GM04504 (cell line): ENCODE measurements at places on chromosomes 11 and 22.

DNA sequence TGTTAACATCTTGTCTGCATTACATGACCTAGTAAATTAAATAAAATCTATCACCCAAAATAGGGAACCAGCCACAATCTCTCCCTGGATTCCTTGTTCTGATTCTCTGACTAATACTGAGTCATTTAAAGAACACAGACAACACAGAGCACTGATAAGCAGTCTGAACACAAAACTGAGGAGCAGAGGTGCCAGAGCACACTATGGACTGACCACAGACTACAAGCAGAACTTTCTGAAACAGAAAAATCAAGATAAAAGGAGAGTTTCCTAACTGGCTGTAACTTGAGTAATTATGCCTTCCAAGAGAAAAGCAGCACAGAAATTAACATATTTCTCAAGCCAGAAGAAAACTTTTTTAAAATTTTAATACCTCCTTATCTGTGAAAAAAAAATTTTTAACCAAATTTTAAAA lies 128.8 kb downstream of the SGSM3 start:
- DNase-seq: peak; percentile 92

- no peak for DNase-seq
Measured at GRCh38 chr11:117826832-117827231, 2.3 kb upstream of the FXYD2 start.

DNA sequence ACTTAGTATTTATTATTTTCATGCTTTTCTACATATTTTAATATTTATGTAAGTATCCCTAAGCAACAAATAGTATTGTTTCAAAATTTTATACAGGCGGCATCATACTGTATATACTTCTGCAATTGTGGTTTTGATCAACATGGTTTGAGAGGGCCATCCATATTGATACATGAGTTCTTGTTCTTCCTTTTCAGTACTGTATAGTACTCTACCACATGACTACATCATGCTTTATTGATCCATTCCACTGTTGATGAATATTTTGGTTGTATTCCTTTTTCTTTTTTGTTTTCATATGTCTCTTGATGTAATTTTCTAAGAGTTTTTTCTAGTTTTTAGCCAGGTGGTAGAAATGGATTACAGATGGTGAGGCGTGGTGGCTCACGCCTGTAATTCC lies 40.1 kb downstream of the SLC35F2 start:
- no peak for DNase-seq

- DNase-seq: no peak
Measured at GRCh38 chr11:17547051-17547577, at the start of gene OTOG. Gene OTOG (plus strand): TSS chr11:17547259. CDS start chr11:17547373, 114 bp downstream.

DNA sequence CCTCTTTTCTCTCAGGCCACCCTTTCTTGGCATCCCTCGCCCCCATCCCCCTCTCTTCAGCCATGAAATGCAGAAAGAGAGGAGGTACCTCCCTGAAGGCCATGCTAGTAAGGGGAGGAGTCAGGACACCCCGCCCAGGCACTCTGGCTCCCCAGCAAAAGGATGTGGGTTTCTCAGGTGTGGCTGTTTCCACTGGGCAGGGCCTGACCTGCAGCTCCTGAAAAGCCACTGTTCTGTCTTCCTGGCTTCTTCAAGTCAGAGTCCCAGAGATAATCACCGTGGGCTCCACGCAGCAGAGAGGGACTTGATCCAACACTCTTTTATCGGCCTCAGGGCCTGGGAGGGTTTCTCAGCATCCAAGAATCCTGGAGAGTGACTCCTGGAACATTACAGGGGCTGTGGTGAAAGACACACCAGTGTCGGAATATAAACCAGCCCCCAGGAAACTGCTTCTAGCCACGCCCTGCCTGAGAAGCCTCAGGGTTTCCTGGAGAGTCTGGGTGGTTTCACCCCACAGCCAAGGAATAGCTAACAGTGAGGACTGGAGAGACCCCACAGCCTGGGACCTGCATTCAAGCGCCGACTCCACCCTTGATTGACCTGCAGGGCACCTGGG lies 45.7 kb upstream of the TSPAN18 start:
- no peak for DNase-seq

GRCh38 chr22:48574776-48575617 lies 1252.7 kb downstream of the BRD1 start:
- DNase-seq: peak; percentile 28

- no peak for DNase-seq
Measured at GRCh38 chr22:46914916-46915894, 152.8 kb downstream of the TBC1D22A start.

GRCh38 chr11:36713715-36714114 lies 115.7 kb upstream of the RAG2 start:
- DNase-seq: no peak

GRCh38 chr11:75031224-75031753 lies 42.6 kb downstream of the NEU3 start:
- DNase-seq: peak; percentile 39

GRCh38 chr22:23180301-23180892 lies at the start of gene BCR:
Gene BCR (plus strand): TSS chr22:23180509. CDS start chr22:23180961, 452 bp downstream.
- DNase-seq: no peak

GRCh38 chr22:47484960-47485569 lies 722.6 kb downstream of the TBC1D22A start:
- DNase-seq: no peak

DNA sequence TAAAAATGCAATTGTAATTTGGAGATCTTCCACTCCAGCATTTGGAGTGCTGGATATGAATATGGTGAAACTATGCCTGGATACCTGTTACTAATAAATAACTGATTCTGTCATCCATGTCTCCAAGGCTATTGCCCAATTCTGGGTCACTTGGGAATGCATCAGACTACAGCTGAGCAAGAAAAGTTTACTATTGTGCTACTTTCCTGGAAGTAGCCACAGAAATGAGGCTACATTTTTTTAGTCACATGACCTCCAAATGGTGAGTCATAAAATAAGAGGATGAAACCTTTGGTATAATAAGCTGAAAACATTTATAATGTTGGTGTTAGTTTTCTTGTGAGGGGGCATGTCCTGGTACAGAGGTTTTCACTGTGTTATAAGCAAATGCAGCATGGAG lies 44.4 kb downstream of the DCDC1 start:
- DNase-seq: peak; percentile 22

DNA sequence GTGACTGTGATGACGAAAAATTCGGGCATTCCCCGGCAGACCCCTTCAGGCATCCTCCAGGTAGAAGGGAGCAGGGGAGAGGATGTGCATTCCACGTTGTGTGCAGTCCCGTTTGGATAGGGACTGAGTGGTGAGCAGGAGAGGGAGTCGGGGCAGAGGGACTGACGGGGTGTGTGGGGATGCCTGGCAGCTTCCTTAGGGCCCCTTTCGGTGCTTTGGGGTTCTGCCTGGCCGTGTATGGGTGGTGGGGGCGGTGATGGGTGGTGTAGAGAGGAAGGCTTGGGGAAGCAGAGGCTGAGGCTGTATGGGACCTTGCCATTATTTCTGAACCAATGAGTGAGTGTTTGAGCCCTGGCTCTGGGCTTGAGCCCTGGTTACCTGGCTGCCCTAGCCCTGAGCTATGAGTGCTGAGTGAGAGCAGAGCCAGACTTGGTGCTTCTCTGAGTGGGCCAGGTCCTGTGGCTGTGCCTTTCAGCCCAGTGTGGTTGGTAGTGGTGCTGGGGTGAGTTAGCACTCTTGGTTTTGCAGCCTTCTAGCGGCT lies 914 bp downstream of the INPPL1 start:
- no peak for DNase-seq
